ENCODE measurements at places on chromosomes 4 and X.
A peak's percentile ranks its signal among the peaks of the same experiment; 100 is the strongest.

DNA sequence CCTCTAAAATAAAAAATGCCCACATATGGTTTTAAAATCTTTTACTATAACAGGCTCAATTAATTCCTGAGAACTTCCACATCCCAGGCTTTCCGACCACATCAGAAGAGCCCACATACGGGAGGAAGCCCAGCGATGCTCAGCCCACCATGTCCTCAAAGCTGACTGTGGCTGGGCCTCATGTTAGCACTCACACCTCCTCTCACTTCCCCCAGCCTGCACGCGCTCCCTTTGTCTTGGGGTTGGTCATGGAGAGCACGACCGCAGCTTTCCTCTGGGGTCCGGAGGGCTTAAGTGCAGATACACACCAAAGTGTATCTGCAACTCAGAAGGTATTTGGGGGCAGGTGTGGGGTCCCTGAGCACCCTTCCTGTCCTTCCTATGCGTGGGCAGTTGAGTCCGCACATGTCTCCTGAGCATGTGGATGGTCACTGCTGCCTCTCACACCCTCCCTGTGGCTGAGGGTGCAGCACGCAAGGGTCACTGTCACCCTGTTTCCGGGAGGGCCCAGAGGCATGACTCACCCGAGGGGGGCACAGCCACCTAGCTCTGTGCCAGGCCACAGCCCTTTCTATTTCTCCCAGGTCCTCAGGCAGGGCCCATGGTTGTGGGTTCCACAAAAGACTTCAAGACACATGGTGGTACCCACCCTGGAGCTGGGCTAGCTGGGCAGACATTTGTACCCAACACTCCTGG is 21.2 kb downstream of the WDR1 start:
- no peaks in the 10 kb centered on the region for H3K27me3 ChIP-seq
- DNase-seq, result no peak
- peaks cover 23% of the 10 kb centered on the region for H3K4me1 ChIP-seq

GRCh38 chrX:95383778-95384177 is 1300.9 kb upstream of the DIAPH2 start:
- H3K4me3 ChIP-seq, result no peak overlapping the region
- H3K4me1 ChIP-seq, result peaks cover 8% of the 10 kb centered on the region
- no peaks in the 10 kb centered on the region for H3K36me3 ChIP-seq
- no peak overlapping the region for H3K27ac ChIP-seq
- H3K27me3 ChIP-seq, result no peaks in the 10 kb centered on the region

DNA sequence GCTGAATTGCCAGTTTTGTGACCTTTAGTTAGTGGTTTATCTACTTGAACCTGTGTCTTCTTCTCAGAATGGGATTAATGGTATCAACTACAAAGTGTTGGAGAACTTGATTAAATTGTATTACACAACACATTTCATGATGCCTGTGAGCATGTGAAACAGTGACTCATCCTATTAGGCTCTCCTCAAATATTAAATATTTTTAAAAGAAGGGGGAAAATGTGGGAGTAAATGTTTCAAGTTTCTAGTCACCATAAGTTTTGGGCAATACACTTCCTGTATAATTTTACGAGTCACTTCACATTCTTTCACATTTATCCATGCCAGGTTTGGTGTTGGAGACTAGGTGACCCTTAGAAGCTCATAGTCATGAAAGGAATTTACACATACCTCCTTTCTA is 147.0 kb downstream of the HS3ST1 start:
- peaks cover 13% of the 10 kb centered on the region for H3K36me3 ChIP-seq
- no peaks in the 10 kb centered on the region for H3K27me3 ChIP-seq
- no peak for DNase-seq
- no peak overlapping the region for H3K4me3 ChIP-seq

DNA sequence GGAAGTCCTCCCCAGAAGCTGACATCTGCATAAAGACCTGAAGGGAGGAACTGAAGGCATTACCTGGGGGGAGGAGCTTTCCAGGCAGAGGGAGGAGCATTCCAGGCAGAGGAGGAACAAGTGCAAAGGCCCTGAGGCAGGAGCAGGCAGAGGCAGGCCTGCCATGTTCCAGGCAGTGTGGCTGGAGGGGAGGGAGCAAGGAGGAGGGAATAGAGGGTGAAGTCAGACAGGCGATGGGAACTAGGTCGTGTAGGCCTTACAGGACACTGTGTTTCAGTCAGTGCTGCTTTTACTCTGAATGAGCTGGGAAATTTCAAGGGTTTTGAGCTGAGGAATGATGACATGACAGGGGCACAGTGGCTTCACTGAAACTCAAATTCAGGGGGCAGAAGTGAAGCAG is 292.7 kb downstream of the BCOR start:
- H3K4me1 ChIP-seq, result peaks cover 25% of the 10 kb centered on the region
- no peak overlapping the region for H3K27ac ChIP-seq
- H3K4me3 ChIP-seq, result no peak overlapping the region
- DNase-seq, result no peak
- no peaks in the 10 kb centered on the region for H3K36me3 ChIP-seq

DNA sequence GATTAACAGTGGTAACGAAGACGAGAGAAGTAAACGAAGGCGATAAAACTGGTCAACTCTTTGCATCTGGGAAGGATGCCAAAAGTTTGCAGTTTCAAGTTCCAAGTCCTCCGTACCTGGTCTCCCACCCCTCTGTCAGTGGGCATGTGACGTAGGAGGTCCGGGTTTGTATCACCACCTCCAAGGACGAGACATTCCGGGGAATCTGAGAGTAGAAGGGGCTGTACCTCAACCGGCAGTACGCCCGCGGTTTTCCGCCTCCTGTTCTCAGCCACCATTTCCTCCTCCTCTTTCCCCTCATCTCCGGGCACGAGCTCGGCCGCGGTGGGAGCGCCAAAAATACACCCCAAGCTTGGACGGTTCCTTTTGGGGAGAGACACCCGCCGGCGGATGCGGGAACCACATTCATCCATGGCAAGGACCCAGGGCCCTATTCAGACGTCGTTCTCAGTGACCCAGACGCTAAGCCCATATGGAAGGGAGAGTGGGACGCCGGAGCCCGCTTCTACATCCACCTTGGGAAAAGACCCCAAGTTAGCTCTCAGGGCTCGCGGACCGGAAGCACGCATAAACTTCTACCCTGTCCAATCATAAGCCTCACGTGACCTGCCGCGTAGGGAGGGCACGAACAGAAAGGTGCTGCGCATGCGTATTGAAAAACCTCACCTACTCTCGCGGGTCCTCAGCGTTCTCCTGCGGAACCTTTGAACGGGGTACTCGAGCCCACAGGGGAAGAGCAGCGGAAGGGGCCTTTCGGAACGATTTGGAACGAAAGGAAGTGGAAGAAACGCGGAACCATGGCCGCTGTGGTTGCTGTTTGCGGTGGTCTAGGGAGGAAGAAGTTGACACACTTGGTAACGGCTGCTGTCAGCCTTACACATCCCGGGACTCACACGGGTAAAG is at the start of the genes HELQ and MRPS18C:
Gene HELQ, minus strand, starts transcription at position 543 of the 903 bp plus-strand sequence. Its CDS starts 130 bp downstream, at position 413.
Gene MRPS18C, plus strand, starts transcription at position 778 of the 903 bp plus-strand sequence. Its CDS starts 20 bp downstream, at position 798.
- no peaks in the 10 kb centered on the region for H3K27me3 ChIP-seq
- peaks cover 14% of the 10 kb centered on the region for H3K36me3 ChIP-seq
- DNase-seq, result peak; percentile 93
- H3K27ac ChIP-seq, result peak within 1 kb of the TSS; percentile 100

DNA sequence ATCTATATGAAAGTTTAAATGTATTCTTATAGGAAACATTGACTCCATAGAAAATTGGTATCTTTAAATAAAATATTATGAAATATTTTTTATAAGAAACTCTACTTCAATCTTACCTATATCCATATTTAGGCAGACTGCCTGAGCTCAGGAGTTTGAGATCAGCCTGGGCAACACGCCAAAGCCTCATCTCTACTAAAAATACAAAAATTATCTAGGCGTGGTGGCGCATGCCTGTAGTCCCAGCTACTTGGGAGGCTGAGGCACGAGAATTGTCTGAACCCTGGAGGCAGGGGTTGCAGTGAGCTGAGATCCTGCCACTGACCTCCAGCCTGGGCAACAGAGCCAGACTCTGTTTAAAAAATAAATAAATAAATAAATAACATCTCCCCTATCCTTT is 47.5 kb downstream of the PABPC4L start:
- no peak overlapping the region for H3K27ac ChIP-seq
- H3K27me3 ChIP-seq, result no peaks in the 10 kb centered on the region
- no peaks in the 10 kb centered on the region for H3K36me3 ChIP-seq
- peaks cover 10% of the 10 kb centered on the region for H3K4me1 ChIP-seq

- no peaks in the 10 kb centered on the region for H3K36me3 ChIP-seq
- no peaks in the 10 kb centered on the region for H3K27me3 ChIP-seq
- no peak for DNase-seq
- H3K4me3 ChIP-seq, result no peak overlapping the region
Measured at GRCh38 chrX:10702031-10702430, 81.6 kb upstream of the MID1 start.

- H3K27ac ChIP-seq, result peak overlapping the region; percentile 28
- no peaks in the 10 kb centered on the region for H3K36me3 ChIP-seq
- H3K4me3 ChIP-seq, result no peak overlapping the region
- no peak for DNase-seq
Measured at GRCh38 chr4:101252721-101253120, 94.6 kb downstream of the PPP3CA start.

DNA sequence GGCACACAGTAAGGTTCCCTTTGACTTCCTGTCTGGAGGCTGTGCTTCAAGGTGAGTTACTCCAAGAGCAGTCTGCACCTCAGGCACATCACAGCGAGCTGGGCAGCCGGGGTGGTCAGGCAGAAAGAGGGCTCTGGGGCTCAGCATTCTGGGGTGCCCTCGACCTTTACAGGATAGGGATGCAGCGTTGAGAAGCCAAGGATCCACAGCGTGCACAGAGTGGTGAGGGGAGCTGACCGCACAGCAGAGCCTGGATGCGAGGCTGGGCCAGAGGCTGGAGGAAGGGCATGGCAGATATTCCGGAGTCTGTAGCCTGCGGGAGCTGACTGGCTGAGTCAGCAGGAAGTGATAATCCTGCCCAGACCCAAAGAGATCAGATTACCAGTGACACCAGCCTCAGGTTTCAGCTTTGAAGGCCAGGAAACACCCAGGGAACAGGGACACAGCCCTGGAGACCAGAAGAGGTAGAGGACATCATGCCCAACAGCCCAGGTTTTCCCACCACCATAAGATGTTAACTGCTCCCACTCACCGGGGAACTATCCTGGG is 38.4 kb upstream of the PDLIM3 start:
- no peaks in the 10 kb centered on the region for H3K36me3 ChIP-seq
- H3K27ac ChIP-seq, result peak overlapping the region; percentile 70
- H3K4me1 ChIP-seq, result peaks cover 19% of the 10 kb centered on the region
- no peaks in the 10 kb centered on the region for H3K27me3 ChIP-seq
- peak overlapping the region; percentile 18 for H3K4me3 ChIP-seq

DNA sequence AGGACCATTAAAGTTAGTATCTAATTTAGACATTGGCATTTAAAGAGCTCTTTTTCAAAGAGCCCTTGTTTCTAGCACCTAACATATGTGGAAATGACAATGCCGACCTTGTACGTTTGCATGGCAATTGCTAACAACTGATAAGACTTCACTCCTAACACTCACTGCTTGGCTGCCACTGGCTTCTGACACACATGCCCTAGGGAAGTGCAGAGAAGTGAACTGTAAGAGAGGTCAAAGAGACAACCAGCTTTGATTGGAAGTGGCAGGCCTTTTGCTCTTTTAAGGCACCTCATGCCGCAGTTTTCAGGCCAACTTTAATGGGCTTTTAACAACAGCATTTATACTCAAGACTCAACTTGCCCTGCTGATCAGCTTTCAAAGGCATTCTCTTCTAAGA is 158.4 kb downstream of the RAB28 start:
- H3K27me3 ChIP-seq, result no peaks in the 10 kb centered on the region
- H3K4me3 ChIP-seq, result no peak overlapping the region
- no peak for DNase-seq

- no peaks in the 10 kb centered on the region for H3K36me3 ChIP-seq
- DNase-seq, result no peak
- H3K27ac ChIP-seq, result no peak overlapping the region
- no peak overlapping the region for H3K4me3 ChIP-seq
Measured at GRCh38 chr4:166839615-166840251, 394.6 kb downstream of the SPOCK3 start.

DNA sequence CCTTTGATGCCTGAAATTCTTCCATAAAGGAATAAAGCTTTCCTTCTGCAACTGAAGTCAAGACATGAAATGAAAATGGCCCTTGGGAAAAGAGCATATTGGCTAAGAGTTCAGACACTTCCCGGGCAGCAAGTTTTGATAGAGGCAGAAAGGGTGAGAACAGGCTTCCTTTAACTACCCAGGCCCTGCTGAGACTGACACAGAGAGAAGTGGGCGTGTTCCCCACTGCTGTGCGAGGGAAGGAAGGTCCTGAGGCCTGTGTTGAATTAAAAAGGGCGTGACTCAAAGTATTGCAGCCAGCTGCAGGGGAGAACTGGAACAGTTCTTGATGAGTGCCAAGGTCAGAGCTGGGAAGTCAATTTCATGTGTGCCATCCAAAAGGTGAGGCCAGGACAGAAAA is 33.9 kb upstream of the ADGRG2 start:
- no peak for DNase-seq
- no peak overlapping the region for H3K27ac ChIP-seq
- H3K4me3 ChIP-seq, result no peak overlapping the region
- H3K4me1 ChIP-seq, result peaks cover 5% of the 10 kb centered on the region

Data from mesothelial cell of epicardium (in vitro differentiated cells).